ENCODE measurements at places on chromosomes 12 and 14. TPM values are rescaled to one million over a fixed set of nuclear protein-coding genes. Genes with fewer than 3 reads are reported as not detected.
A peak's percentile ranks its signal among the peaks of the same experiment; 100 is the strongest.

CCDC177 gene
- not detected for total RNA-seq

C12orf54 gene
- not detected for total RNA-seq

TOMM20L gene
- total RNA-seq, result not detected

DNA sequence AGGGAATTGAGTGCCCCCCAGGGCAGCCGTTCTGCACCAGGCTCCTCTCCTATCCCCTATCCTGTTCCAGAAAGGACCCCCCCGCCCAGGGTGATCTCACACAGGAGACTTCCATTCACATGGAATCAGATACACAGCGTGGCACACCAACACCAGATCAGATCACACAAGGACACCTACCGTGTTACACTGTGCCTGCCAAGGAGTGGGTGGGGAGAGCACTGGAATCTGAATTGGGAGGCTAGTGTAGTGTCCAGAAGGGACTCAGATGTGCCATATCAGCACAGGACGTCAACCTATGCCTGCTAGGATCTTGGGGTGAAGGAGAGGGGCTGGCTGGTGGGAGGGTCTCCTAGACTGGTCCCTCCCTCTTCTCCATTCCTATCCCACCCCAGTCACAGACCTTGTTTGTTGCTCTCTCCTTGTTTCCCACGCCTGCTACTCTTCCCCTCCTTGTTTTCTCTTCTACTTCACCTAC, 2.3 kb downstream of the PTMS start:
- peaks cover 56% of the 10 kb centered on the region for H3K4me1 ChIP-seq
- no peaks in the 10 kb centered on the region for H3K36me3 ChIP-seq
- no peak overlapping the region for H3K4me3 ChIP-seq
- DNase-seq, result no peak
- no peak overlapping the region for H3K27ac ChIP-seq

- no peak for DNase-seq
- no peaks in the 10 kb centered on the region for H3K4me1 ChIP-seq
- H3K27ac ChIP-seq, result no peak overlapping the region
- no peaks in the 10 kb centered on the region for H3K27me3 ChIP-seq
These were observed 230.1 kb downstream of the FOXN3 start for GRCh38 chr14:89186856-89187376.

- H3K4me1 ChIP-seq, result no peaks in the 10 kb centered on the region
- H3K27ac ChIP-seq, result no peak overlapping the region
- no peaks in the 10 kb centered on the region for H3K36me3 ChIP-seq
- no peak overlapping the region for H3K4me3 ChIP-seq
- no peak for DNase-seq
These were observed 90.4 kb downstream of the PIWIL1 start for GRCh38 chr12:130428116-130428515.

DNA sequence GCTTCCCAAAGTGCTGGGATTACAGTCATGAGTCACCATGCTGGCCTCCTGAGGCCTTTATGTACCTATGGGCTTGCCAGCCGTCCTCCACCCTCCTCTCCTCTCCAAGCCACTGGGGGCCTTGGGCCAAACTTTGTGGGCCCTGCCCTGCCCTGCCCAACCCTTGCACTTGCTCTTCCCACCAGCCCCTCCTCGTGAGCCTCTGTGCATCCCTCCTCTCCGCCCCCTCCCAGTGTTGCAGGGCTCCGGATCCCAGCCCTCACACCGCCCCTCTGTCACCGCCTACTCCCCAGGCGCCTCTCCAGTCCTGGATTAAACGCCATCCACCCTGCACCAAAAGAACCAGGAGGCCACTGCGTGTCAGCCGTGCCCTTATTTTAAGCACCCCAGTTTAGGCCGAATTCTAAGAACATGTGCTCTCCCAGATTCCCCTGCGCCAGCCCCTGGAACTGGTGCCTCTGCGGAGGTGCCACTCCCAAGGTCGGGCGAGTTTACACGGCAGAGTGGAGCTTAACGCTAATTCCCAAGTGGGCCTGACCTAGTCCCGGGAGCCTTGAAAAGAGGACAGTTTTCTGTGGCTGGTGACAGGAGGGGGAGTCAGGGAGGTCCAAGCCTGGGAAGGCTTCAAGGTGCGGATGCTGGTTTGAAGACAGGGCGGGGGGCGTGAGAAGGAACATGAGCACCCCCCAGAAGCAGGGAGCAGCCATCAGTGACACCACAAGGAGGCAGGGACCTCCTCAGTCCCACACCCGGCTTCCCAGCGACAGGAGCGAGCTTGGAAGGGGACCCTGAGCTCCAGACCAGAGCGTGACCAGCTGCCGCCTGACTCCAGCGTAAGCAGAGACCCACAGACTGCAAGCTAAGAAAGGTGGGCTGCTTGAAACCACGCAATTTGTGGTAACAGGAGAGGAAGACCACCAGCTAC, 21.2 kb upstream of the CDCA4 start:
- no peak overlapping the region for H3K4me3 ChIP-seq
- peaks cover 4% of the 10 kb centered on the region for H3K27me3 ChIP-seq
- H3K4me1 ChIP-seq, result peaks cover 6% of the 10 kb centered on the region
- no peak overlapping the region for H3K27ac ChIP-seq

DNA sequence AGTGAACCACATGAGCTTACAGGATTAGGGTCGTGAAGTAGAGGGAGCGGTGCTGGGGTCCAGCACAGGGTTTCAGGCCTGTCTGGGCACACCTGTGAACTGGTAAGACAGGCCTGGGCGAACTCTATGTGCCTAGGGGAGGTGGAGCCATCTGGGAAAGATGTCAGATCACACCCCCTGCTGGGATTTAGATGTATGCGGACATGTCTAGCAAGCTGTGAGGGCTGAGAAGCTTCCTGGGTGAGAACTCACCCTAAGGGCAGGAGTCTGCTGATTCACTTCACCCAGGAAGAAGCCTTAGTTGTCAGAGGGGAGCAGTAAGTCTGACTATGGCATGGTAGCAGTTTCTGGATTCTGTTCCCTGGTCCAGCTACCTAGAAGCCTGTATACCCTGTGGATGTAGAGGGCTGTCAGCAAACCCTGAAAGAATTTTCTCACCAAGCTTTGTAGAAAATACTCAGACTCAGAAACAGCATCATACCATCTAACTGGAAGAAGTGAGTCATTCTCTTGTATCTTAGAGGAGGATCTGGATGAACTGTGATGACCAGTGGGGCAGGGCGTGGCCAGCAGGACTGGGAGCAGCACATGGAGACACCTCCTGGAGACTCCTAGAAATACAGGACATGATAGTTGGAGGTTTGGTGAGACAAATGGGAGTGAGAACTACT, 11.2 kb upstream of the PYGL start:
- H3K27me3 ChIP-seq, result no peaks in the 10 kb centered on the region
- H3K27ac ChIP-seq, result peak overlapping the region; percentile 20
- no peak overlapping the region for H3K4me3 ChIP-seq

DNA sequence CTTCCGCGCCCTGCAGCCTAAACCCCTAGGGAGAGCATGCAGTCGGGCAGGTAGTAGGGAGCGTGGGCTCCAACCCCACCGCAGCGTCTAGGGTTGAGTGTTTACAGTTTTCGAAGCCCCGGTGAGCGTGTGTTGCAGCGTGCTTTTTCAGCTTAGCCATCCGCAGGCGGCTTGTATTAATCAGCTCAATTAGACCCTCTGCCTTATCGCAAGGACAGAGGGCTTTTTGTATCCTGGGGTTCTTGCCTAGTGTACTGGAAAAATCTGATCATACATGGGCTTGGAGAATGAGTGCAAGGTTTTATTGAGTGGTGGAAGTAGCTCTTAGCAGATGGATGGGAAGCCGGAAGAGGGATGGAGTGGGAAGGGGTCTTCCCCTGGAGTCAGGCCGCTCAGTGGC, 44.4 kb upstream of the GNG2 start:
- H3K4me1 ChIP-seq, result no peaks in the 10 kb centered on the region
- no peak overlapping the region for H3K27ac ChIP-seq
- H3K27me3 ChIP-seq, result no peaks in the 10 kb centered on the region
- H3K36me3 ChIP-seq, result no peaks in the 10 kb centered on the region

- no peak for DNase-seq
- no peaks in the 10 kb centered on the region for H3K36me3 ChIP-seq
- H3K4me1 ChIP-seq, result peaks cover 8% of the 10 kb centered on the region
- H3K27me3 ChIP-seq, result peaks cover 40% of the 10 kb centered on the region
- no peak overlapping the region for H3K27ac ChIP-seq
These were observed 858 bp upstream of the KCNA1 start for GRCh38 chr12:4908684-4909409.

DNA sequence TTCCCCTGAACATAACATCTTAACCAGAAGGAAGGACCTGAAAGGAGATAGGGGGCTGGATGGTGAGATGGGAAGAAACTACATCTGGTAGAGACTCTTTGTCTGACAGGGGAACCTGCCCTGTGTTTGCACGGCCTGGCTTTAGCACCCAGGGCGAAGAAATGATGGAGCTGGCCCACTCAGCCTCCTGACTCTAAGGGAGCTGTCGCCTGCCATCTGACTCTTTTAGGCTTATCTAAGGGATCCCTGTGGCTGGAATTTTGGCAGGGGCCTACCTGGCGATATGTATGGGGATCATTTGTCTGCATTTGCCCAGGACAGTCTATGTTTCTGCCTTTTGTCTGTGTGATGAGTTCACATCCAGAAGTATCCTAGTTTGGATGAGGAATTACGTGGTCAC, 15.6 kb upstream of the CACNA2D4 start:
- no peak overlapping the region for H3K27ac ChIP-seq
- H3K4me3 ChIP-seq, result no peak overlapping the region
- no peak for DNase-seq

GRCh38 chr12:128170181-128170580, 96.8 kb upstream of the TMEM132C start:
- no peaks in the 10 kb centered on the region for H3K36me3 ChIP-seq
- no peak overlapping the region for H3K27ac ChIP-seq
- no peaks in the 10 kb centered on the region for H3K27me3 ChIP-seq
- H3K4me3 ChIP-seq, result no peak overlapping the region
- H3K4me1 ChIP-seq, result no peaks in the 10 kb centered on the region
